ENCODE measurements at places on chromosomes 6 and 20.

- no peak for DNase-seq
Observed at GRCh38 chr20:50541606-50542041, 31.4 kb downstream of the PTPN1 start.

- DNase-seq, result no peak
Observed at GRCh38 chr20:10521068-10521831, 86.1 kb downstream of the SLX4IP start.

DNA sequence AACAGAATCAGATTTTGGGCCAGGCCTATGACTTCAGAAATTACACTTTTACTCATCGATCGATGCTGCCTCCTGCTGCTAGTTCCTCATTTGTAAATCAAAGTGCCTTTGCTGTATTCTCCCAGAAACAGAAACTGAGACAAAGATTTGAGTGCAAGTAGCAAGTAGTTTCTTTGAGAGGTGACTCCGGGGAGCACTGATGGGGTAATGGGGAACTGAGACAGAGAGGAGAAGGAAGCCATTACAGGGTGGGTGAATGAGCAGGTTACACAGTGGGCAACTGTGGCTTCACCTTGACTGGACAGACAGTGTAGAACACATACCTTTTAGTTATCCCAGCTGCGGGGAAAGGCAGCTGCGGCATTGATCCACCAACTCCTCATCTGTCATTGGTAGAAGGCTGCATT lies 9.7 kb upstream of the CD40 start:
- no peak for DNase-seq

DNA sequence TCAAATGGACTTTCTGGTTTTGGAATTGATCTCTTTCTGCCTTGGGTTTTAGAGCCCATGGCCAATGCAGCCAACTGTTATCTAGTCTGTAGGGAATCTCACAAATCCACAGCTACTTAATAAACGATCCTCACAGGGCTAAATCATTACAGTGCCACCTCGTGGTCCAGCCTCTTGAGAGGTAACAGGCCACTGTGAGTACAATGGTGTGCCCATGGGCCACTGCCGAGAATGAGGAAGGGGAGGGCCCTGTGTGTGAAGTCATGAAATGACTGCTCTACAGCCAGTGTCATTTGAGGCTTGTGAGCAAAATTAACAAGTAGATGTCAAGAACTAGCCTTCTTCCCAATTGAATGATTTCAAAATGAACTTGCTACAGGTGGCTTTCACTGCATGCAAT lies 54.3 kb upstream of the GMPR start:
- no peak for DNase-seq

DNA sequence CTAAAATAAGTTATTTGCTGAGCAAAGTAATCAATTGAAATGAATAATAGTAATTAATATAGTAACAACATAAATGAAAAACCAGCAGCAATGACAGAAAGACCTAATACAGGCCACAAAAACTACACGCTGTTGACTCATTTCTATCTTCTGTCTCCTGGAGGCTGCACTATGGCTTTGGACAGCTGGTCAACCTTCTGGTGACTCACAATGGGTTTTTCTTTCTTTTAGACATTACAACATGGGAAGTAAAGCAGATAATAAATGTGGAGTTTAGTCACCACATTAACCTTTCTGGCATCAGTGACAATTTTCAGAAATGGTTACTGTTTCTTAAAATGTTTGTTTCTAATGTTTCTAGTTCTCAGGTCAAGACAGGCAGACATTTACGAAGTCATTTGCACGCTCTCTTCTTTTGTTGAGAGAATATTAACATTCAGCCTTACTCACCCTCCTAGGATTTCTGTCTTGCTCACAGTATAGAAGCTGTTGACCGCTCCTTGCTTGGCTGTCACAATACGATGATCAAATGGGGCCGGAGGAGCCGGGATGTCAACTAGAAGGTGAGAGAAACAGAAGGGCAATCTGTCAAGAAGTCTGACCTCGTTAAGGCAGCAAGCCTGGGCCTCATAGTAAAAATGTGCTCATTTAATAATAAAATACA lies 62.2 kb downstream of the MYLK4 start:
- DNase-seq, result no peak

- DNase-seq, result no peak
Observed at GRCh38 chr20:51734876-51735720, 33.1 kb downstream of the ATP9A start.
